Activated CD8-positive, alpha-beta memory T cell treated with anti-CD3 and anti-CD28 coated beads for 1 hour (primary cell): ENCODE measurements at places on chromosomes 2 and 18.

DNA sequence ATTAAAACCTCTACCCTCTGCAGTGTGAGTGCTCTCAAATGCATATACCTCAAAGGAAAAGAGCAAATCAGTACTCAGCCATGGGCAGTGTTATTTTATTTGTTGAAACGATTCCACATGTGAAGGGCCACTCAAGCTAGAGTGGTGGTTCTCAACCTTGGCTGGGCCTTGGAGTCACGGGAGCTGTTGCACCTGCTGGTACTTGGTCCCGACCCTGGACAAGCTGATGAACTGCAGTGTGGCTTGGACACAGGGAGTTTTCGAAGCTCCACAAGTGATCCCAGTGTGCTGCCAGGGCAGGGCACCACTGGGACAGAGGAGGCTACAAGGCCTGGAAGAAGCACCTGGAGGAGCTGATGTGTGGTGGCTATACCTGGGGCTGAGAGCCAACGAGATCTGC lies 19.7 kb downstream of the GNLY start:
- no peak for DNase-seq

- no peak for DNase-seq
These were observed 192.8 kb downstream of the CDCA7 start for GRCh38 chr2:173547499-173547898.

GRCh38 chr2:184890311-184890710 lies 292.0 kb downstream of the ZNF804A start:
- DNase-seq, result no peak

GRCh38 chr18:24071029-24071428 lies 56.5 kb downstream of the TTC39C start:
- DNase-seq, result no peak

- DNase-seq, result no peak
These were observed 175.1 kb downstream of the NCK2 start for GRCh38 chr2:105919826-105920225.

- DNase-seq, result no peak
These were observed 71.6 kb downstream of the UBE2E3 start for GRCh38 chr2:181051861-181052522.

GRCh38 chr2:161703863-161704262 lies 79.6 kb downstream of the SLC4A10 start:
- DNase-seq, result no peak

GRCh38 chr2:18123211-18123570 lies 244.7 kb downstream of the KCNS3 start:
- no peak for DNase-seq

DNA sequence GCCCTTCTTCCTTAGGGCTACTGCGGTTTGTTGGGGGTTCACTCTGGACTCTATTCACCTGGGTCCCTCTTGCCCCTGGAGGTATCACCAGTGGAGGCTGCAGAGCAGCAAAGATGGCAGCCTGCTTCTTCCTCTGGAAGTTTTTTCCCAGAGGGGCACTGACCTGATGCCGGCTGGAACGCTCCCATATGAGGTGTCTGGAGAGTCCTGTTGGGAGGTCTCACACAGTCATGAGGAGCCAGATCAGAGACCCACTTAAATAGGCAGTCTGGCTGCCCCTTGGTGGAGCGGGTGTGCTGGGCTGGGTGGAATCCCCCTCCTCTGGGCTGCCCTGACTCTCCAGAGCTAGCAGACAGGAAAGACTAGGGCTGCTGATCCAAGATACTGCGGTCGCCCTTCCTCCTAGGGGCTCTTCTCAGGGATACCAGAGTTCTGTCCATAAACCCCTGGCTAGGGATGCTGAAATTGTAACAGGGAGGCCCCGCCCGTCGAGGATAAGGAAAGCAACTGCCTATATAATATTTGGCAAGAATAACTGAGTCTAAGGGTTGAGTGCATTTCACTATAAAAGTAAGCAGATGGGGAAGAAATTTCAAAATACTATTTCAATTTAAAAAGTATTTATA lies 140.7 kb downstream of the NOL4 start:
- no peak for DNase-seq

- DNase-seq, result no peak
These were observed 56.7 kb upstream of the EML6 start for GRCh38 chr2:54666634-54667265.
